Pancreas (tissue), 10 donors: ENCODE measurements at places on chromosomes 6 and 20. TPM values are rescaled to one million over a fixed set of nuclear protein-coding genes. Genes with fewer than 3 reads are reported as not detected.

HLA-DRA gene
- total RNA-seq: 177 TPM

SEL1L2 gene
- total RNA-seq: not detected

MUC22 gene
- total RNA-seq: not detected

- DNase-seq: no peak
Observed at GRCh38 chr6:145544041-145544440, 191.3 kb downstream of the EPM2A start.

- DNase-seq: no peak
Observed at GRCh38 chr6:34757687-34758274, 476 bp downstream of the SNRPC start.

- no peak for DNase-seq
Observed at GRCh38 chr6:168717491-168717890, 276.5 kb downstream of the SMOC2 start.

DNA sequence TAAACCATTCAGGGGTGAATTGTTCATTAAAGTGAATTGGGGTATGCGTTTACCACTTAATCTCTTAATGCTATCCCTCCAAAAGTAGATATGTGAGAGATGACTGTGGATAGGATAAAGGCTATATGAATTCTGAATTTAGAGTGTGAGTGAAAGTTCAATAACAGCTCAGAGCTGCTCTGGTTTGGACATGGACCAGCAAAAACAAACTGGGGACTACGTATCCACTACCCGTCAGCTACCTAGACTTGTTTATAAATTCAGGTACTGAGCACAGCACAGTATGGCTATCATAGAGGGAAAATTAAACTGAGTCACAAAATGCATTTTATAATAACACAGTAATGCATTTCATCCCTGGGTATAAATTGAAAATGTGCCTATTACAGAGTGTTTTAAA, 44.4 kb downstream of the HDDC2 start:
- no peak for DNase-seq

DNA sequence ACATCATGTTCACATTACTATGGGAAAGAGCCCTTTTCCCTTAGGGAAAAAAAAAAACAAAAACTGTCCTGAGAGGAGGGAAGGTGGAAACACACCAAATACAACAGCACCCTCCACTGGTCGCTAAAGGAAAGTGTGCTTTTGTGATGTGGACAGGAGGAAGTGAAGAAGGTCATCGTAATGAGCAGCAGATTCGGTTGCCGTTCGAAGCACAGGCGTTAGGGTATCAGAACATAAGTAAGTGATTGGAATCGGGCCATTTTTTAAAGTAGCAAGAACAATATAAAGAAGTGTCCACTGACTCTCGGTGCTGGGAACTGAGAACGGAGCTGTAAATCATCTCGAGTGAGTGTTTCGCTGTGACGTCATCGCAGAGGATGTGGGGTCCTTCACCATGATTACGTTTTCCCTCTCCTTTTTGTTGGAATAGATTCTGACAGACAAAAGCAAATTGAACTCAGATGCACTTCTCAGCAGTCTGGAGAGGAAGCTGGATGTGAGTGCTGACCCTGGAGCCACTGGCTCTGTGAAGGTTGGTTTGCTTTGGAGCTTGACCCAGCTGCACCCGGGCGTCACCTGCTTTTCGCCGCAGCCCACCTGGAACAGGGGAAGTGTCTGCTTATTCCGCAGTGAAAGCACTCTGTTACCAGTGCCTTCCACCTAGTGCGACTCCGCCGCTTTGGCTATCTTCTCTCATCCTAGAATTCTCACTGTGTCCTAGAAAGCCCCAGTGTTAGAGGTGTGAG, 203.6 kb upstream of the GMDS start:
- no peak for DNase-seq

DNA sequence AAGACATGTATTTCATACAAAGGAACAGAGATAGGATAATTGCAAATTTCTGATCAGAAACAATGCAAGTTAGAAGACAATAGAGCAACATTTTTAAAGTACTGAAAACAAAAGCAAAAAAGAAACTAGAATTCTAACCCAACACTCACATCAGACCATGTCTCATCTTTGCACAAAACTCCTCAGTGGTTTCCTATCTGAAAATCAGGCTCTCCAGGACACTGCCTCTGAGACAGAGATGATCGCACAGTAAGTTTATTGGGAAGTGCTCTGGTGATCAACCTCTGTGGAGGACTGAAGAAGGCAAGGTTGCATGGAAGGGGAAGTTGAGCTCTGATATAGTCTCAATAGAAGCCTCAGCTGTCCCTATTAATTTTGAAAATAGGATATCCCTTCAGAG, 2.3 kb upstream of the TTBK1 start:
- no peak for DNase-seq

DNA sequence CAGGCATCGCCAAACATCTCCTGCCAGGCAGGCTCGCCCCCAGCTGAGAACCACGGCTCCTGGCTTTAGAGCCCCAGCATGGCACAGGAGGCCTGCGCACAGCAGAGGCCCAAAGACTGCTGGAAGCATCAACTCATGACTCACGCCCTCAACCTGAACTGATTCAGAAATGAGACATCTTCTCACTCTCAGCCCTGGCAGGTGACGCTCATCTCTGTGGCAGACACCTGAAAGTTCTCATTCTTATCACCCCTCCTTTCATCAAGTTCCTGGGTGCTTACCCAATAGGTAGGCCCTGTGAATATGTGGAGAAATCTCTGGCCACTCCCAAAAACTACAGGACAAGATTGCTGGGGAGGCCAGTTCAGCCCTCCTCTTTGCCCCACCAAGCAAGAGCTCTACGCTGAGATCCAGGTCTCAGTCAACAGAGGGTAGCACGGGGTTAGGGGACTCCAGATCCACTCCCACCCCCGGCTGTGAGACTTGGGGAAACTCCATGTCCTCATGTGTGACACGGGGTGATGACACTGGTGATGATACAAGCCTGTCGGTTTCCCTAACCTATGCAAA, 11.3 kb downstream of the NFATC2 start:
- no peak for DNase-seq

GRCh38 chr6:74602206-74602605, 603.6 kb downstream of the COL12A1 start:
- no peak for DNase-seq

GRCh38 chr6:81894788-81895271, 142.3 kb upstream of the TENT5A start:
- DNase-seq: no peak

DNA sequence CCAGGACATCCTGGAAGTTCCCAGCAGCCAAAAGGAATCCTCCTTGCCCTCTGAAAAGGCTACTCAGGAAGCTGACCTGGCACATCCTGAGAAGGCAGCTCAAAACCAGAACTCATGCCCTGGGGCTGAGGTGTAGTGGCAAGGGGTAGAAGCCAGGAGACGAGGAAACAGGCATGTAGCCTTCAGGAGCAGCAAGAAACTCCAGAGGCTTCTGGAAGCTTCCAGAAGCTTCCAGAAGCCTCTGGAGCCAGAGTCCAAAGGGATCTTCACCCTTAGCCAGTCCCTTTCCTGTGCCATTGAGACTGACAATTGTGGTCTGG, 43.9 kb downstream of the BMP7 start:
- no peak for DNase-seq

GRCh38 chr6:12555267-12555666, 161.3 kb upstream of the PHACTR1 start:
- no peak for DNase-seq

DNA sequence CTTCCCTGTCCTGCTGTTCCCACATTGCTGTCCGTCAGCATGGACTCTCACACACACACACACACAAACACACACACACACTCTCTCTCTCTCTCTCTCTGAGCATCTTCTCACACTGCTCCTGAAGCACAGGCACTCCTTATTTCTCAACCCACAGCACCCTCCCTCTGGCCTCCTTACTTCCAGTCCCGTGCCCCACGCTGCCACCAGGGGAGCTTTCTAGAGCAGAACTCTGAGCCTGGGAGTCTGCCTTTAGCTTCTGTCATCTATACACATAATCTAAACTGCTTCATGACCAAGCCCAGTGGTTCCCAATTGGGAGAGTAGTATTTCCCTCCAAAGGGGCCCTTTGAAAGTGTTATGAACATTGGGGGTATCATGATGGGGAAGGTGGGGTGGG, 29.1 kb downstream of the HECA start:
- DNase-seq: no peak

DNA sequence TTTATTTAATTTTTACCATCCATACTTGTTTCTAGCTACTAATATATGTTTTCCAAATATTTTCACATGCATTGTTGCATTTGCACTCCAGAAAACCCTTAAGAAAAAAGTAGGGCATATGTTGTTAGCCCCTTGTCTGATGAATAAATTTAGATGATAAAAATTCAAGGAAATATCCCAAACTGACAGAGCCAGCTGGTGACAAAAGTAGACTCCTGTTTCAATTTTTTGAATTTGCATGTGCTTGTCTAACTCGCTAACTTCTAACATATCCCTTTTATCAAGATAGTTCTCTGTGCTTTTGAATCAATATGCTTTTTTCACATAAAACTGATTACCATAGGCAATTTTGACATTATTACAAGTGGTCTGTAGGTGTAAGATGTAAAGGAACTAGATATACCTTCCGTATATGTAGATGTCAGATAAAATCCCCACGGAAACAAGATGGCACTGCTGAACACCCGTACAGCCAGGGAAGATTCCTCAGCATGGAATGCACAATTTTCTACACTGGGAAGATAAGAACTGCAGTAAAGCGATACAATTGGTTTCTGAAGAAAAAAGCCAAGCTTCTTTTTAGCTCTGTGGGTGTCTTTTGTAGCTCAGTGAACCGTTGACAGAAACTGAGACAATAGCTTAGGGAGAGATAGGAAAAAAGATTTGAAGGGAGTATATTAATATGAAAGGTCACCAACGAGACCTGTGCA, 437.6 kb upstream of the RNF217 start:
- DNase-seq: no peak

DNA sequence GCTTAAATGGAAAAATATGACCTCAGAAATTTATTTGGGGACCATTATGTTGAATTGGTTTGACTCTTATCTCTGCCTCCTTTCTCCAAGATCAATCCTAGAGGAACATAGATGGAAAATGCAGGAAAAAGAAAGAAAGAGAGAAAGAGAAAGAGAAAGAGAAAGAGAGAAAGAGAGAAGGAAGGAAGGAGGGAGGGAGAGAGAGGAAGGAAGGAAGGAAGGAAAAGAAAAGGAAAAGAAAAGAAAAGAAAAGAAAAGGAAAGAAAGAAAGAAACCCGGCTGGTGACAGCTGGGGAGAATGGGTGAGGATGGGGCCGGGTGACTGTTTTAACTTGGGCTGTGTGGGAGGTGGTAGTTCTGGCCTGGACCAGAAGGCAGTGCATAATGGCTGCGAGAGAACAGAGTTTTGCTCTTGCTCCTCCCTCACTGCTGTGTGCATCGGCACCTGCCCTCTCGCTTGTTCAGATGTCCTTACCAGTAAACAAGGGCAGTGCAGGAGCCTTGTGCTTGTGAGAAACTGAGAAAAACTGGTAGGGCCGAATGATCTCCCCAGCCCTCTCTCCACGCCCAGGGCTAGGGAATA, 24.7 kb downstream of the GLO1 start:
- no peak for DNase-seq

- DNase-seq: no peak
Observed at GRCh38 chr6:139711804-139712585, 337.5 kb upstream of the CITED2 start.
